CD4-positive, alpha-beta T cell (primary cell): ENCODE measurements at places on chromosomes 1 and 21.
A peak's percentile ranks its signal among the peaks of the same experiment; 100 is the strongest.

- no peak for DNase-seq
Measured at GRCh38 chr1:233700338-233700737, 86.4 kb downstream of the KCNK1 start.

DNA sequence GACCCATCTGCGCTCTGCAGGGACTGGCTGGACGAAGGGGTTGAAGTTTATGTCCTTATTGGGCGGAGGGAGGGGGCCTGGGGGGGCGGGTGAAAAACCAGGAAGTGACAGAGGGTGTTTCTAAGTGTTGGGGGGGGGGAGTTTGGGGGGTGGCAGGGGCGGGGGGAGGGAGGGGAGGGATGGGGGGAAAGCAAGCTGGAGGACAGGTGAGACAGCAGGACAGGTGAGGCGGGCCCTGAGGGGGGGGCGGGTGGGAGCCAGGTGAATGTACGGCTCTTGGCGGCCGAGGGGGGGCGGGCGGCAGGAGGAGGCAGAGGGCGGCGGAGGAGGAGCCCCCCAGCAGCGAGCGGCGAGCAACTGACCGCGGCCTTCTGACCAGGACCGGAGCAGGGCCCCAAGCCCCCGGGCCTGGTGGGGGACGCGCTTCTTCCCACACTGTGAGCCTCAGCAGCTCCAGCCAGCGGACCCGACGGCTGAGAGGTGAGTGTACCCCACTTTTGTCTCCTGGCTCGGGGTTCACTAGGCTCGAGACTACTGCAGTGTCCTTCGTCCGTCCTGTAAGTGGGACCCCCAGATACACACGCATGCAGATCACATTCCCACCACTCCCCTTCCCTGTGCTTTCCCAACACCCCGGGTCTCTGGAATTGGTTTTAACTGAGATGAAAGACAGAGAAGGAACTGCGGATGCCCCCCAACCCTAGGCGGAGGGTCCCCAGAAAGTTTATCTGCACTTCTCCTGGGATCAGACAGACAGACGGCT lies at the start of gene ZBTB7B:
Gene ZBTB7B, plus strand, starts transcription at position 339 of the 763 bp plus-strand sequence. CDS start 11,859 bp downstream, outside the sequence.
- no peak for DNase-seq

DNA sequence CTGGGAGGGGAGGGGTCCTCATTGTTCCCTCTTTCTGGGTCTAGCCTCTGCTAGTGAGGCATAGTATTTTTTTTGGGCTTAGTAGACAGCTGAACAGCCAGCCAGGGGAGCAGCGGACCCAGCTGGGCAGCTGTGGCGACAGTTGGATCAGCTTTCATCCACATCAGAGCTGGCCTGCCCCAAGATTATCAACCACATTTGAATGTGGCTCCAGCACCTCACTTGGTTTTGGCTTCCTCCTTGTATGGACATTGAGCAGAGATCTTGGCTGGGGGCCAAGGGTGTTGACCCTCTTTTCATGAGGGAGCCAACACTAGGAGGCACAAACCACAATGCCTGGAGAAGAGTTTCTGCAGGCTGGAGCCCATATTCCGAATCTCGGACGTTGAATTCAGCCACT lies 25.0 kb downstream of the WNT4 start:
- peak; percentile 16 for DNase-seq

DNA sequence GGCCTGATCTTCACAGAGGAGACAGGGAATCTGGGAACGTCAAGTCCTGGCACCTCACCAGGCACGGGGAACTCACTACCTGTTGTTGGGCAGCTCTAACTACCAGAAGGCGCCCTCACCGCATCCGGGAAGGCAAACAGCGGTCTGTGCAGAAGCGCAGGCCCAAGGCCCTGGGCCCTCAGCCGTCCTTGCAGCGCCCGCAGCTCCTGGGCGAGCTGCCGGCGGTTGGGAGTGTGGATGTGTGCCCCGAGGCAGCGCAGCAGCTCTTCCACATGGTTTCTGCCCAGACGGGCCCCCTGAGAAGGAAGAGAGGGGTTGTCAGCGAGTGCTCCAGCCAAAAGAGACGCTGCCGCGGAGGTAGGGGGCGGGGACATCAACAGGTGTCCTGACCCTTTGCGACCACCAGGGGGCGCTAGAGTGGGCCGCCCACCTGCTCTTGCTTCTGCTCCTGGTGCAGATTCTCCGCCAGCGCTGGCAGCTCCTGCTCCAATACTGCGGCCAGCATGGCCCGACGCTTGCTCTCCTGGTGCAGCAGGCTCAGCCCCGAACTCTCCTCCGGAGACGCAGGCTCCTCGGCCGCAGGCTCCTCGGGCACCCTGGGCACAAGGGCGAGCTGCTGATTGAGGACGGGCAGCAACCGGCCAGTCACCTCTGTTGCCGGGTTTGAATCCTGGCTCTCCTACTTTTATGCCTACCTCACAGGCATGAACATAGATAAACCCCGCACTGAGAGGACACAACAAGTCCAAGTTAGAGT lies 9.3 kb downstream of the MAP3K6 start:
- DNase-seq = peak; percentile 78

- no peak for DNase-seq
Measured at GRCh38 chr1:23515905-23516304, 15.1 kb downstream of the E2F2 start.

- no peak for DNase-seq
Measured at GRCh38 chr1:925561-926421, 2.1 kb downstream of the SAMD11 start.

GRCh38 chr1:9910076-9910422 lies at the start of gene CTNNBIP1:
CTNNBIP1 (minus strand) TSS chr1:9910269; CDS start chr1:9872064, 38,205 bp downstream.
- no peak for DNase-seq

DNA sequence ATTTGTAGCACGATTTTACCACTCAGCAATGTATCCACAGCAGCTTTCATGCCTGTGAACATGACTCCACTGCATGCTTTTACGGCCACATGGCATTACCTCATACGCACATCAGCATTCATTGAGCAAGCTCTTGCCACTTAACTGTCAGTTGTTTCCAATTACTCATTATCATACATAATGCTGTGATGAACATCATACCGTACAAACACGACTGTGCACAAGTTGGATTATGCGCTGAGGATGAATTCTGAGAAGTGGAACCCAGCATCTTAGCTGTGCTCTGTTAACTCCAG lies 9.6 kb downstream of the UMODL1 start:
- no peak for DNase-seq

GRCh38 chr1:229323201-229323600 lies 19.6 kb downstream of the CCSAP start:
- no peak for DNase-seq

DNA sequence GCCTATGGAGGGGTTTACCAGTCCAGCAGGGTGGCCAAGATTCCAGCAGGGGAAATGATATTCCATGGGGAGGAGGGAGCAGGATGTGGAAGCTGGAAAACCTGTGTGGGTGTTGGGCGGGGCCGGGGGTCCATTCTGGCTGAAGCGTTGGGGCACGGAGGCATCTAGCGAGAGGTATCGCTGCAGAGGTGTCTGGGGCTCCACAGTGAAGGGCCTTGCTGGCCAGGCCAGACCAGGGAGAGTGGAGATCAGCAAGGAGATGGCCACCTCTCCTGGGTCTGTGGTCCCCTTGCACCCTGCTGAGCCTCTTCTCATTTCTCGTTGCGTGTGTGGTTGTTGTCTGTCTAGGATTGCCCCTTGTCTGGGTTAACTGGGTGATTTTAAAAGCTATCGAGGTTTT lies 6.2 kb downstream of the COQ8A start:
- no peak for DNase-seq

- peak; percentile 61 for DNase-seq
Measured at GRCh38 chr1:19468397-19468956, 16.9 kb downstream of the CAPZB start.

- no peak for DNase-seq
Measured at GRCh38 chr21:46131588-46131837, 23.9 kb downstream of the FTCD start.

- no peak for DNase-seq
Measured at GRCh38 chr21:33007747-33008146, 18.0 kb upstream of the OLIG2 start.

DNA sequence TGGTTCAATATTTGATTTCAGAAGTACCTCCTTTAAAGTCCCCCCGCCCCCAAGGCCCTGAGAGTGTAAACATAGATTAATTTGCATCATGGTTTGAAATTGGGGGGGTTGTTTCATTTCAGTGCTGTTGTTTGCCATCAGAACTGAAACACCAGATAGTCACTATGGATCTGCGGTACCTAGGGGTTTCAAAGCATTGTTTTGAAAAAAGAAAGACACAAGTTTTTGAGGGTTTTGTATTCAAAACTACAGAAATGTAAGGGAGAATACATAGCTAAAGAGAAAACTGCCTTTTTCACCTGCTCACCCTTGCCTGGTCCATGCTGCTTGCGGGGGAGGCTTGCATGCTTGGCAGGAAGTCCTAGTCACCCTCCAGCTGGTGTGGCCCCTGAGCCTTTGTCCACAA lies 59.3 kb downstream of the ACP6 start:
- DNase-seq = no peak

DNA sequence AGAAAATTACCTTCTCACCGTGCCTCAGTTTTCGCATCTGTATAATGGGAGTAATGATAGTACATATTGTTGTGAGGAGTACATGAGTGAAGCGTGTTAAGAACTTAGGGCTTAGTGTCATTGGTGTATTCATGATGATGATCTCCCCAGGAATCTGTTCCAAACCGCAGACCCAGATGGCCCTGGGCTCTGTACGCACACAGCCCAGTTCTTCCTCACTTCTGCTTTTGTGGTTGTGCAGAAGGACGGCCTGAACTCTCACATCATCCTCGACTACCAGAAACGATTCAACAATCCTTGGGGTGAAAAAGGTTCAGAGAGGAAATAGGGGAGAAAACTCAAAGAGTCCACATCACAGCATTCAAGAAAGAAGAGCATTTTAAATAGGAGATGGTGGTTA lies 323.0 kb downstream of the CAMTA1 start:
- DNase-seq = no peak

GRCh38 chr1:152502496-152503180 lies 8.0 kb upstream of the LCE5A start:
- DNase-seq = no peak

GRCh38 chr21:32359719-32360260 lies 33.0 kb downstream of the URB1 start:
- no peak for DNase-seq

- DNase-seq = no peak
Measured at GRCh38 chr1:225737866-225738265, 39.8 kb upstream of the SRP9 start.

- DNase-seq = no peak
Measured at GRCh38 chr1:159548126-159548525, 12.3 kb upstream of the OR10J5 start.

DNA sequence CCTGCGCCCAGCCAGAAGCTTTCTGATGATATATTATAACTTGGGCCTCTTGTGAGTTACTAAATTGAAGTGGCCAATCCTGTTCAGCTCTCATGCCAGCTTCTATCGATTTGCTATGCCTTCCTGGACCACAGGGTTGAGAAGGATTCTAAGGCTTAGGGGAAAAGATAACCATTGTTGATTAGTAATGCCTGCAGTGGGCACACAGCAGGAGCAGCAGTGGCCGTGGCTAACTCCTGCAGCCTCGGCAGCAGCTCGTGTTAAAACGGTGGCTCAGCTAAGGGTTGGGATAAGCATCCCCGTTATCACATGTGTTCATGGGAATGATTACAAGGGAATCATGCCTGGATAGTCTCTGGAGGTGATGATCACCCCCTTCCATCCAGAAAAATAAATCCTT lies 20.5 kb upstream of the KCNE2 start:
- no peak for DNase-seq

DNA sequence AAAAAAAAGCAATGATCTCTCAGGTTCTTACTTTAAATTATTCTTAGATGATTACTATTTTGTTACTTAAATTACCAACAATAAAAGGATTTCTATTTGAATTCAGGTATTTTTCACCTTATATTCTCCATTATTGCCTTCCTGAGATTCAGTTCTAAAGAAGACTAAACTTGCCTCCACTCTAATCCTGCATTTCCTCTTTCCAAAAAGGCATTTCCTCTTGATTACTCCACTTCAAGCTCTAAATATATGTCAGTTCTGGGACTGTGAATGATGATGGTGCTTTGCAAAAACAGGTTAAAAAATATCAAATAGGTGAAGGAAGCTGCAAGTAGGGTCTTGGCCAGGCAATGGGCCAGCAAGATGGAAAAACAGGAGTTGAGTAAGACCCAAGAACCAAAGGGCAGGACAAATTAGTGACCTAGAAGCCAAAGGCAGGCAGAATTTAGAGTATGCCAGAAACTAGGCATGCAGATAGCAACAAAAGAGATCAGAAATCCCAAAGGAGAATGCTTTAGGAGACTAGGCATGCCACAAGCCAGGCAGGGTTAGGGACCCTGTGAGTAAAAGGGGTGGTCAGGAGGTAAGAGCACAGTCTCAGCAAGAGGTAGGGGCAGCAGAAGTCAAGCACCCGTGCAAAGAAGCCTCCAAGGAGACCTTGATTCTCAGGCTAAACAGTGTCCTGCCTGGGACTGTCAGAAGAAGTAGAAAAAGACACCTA lies 11.3 kb upstream of the DIPK1A start:
- DNase-seq = no peak

DNA sequence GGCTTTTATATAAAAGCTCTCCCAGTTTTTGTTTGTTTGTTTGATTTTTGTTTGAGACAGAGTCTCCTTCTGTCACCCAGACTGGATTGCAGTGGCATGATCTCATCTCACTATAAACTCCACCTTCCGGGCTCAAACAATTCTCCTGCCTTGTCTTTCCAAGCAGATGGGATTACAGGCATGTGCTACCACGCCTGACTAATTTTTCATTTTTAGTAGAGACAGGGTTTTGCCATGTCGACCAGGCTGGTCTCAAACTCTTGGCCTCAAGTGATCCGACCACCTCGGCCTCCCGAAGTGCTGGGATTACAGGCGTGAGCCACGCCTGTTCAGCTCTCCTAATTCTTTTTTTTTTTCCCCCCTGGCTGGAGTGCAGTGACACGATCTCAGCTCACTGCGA lies 4.4 kb downstream of the PCAT6 start:
- DNase-seq = no peak

GRCh38 chr1:62210960-62211359 lies 16.3 kb downstream of the L1TD1 start:
- no peak for DNase-seq

DNA sequence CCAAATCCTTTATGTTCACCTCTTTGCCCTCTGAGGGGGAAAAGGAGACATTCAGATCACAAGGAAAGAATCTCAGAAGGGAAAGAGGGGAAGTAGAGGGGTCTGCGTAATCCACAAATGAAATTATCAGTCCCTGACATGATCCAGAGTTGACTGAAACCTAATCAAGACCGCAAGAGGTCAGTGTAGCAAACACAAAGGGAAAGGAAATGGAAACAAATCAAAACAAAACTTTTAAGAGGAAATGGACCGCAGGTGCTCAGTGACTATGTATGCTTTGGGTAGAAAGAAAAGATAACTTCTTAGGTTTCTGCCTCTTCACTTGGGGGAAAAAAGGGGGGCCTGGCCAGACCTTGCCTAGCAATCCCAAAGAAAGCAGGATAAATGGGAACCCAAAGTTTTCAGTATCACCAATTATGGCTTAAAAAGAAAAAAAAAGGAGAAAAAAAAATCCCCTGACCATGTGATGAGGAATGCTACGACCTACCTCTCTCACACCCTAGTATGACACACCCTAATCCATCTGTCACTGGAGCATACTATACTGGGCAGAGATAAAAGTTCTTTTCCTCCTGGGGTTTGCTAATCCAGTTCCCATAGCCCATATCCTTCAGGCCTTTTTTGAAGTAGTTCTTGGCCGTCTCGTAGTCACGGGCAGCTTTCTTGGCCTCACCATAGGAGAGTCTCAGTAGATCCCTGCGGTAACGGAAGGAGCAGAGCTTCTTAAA lies 16.9 kb downstream of the CHRNB2 start:
- no peak for DNase-seq
